ENCODE measurements at places on chromosomes 6 and 20.

GRCh38 chr20:16709017-16709416, 20.8 kb upstream of the SNRPB2 start:
- no peak for DNase-seq

DNA sequence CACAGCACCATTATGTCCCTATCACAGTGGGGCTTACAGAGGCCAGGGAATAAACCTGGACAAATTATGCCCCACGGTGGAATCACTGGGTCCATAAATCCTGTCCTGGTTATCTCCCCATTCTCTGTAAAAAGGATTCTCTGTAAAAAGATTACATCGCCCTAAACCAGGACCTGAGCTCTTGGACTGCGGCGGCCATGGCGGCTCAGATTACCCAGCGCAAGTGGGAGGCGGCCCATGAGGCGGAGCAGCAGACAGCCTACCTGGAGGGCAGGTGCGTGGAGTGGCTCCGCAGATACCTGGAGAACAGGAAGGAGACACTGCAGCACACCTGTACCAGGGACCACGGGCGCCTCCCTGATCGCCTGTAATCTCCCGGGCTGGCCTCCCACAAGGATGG, 8.4 kb upstream of the HLA-A start:
- DNase-seq: no peak

- no peak for DNase-seq
Measured at GRCh38 chr6:35140639-35141006, 516 bp downstream of the TCP11 start.

DNA sequence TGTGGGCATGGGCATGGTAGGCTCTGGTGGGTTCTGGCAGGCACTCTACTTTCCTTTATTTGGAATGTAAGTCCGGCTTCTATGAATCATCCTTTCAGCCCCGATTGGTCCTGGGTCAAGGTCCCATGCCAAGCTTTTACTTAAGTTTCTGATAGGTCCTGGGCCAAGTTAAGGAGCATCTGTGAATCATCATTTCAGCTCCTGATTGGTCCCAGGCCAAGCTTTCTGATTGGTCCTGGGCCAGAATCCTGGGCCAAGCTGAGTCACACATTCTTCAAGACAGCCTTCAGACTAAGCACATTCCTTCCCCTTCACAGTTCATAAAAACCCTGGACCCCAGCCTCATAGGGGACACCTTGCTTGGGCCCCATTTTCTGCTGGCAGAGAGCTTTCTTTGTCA, 231.0 kb upstream of the EYS start:
- no peak for DNase-seq

DNA sequence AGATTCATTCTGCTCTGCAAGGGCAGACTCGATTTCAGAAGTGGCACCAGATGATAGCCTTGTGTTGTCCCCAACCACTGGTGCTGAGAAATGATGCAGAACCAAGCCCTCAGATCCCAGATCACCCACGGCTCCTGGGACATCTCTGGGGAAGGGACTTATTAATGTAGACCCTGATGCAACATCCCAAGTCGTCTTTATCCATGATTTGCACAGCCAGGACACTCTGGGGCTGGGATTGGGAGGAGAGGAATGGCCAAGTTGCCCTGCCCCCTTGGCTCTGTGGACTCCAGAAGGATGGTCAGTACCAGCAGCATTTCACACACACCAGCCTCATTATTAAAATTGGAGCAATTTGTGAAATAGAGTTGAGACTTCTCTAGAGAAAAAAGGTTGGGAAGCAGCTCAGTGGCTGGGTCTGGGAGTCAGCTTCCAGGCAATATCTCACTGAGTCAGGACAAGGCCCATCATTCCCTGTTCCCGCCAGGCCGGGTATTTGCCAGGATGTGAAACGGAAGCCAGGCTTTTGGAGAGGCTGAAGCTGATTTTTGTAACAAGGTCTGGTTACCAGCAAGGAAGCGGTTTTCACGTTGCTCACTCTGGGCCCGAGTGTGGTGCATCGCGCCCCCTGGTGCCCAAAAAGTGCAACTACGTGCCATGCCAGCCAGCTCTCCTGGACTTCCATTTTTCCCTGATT, 67.4 kb downstream of the ZBTB2 start:
- DNase-seq: peak; percentile 85

GRCh38 chr6:82783587-82784236, 281.9 kb downstream of the UBE3D start:
- DNase-seq: no peak

DNA sequence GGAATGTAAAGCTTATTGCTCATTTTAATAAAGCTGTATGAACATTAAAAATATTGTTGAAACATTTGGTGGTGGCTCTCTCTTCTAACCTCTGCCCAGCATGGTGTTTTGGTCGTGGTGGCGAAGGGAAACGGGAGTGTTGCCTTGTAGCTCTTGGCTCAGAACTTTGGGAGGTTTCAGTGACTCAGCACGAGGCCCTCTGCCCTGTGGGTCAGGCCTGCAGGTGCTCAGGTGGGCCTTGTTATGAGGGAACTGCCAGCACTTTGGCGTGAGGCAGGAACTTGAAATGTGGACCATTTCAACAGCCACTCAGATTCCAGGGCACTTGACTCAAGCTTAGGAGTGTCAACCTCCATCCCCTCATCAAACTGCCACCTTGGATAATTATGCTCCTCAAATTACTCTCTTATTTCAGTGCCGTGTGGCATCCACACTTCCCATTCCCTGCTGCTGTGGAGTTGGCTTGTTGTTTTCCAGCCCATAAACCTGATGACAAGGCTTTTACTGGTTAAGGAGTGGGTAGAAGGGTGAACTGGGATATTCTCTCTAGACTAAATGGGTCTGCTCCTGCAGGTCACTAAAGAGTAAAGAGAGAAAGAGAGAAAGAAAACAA, 36.3 kb downstream of the PRDM1 start:
- no peak for DNase-seq

DNA sequence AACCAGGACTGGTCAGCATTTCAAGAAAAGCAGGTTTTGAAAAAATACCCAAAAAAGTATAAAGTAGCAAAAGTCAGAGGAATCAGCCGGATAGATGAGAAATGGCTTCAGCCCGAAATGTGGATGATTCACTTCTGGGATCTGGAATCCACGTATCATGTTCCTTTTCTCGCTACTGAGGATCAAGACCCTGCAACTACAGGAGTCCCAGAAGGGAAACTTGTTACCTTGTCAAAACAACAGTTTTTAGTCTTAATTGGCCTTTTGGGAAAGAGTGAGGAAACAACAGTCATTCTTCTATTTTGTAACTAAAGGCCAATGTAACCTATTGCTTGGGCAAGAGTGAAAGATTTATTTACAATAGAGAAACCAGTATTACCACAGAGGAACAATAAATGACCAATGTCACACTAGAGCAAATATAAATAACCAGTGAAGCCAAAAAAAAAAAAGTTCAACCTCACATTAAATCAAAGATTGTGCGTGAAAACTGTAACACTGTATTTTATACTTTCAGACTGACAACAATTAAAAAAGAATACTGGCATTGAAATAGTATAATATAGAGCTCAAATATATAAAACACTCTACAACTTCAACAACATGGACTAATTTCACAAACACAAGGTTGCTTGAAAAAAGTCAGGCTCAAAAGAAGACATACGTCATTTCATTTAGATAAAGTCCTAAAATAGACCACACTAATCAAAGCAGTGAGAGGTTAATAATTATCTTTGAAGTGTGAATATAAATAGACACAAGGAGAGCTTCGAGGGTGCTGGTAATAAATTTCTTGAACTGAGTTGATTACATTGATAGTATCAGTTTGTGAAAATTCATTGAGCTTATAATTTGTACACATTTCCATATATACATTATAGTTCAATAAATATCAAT, 116.2 kb downstream of the GFRAL start:
- no peak for DNase-seq

DNA sequence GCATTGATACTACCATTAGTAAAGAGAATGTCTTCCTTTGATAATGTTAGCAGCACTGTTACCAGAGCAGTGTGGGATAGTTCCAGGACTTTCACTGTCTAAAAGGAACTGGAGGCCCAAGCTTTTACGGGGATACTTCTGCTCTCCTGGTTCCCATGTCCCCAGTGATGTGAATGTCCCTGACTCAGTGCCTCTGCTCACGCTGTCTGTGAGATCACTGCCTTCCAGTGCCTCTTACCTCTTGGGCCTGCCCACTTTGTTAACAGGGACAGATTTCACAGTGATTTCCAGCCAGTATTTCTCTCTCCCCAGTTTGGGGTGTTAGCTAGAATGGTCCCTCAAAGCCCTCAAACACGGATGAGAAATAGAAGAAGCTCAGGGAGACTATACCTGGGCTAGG, 14.4 kb downstream of the PTPRA start:
- DNase-seq: no peak

- peak; percentile 47 for DNase-seq
Measured at GRCh38 chr6:36907781-36908180, 22.0 kb downstream of the C6orf89 start.

GRCh38 chr6:101663100-101663499, 269.6 kb downstream of the GRIK2 start:
- DNase-seq: no peak

- no peak for DNase-seq
Measured at GRCh38 chr20:63939061-63939935, 16.9 kb downstream of the UCKL1 start.

- no peak for DNase-seq
Measured at GRCh38 chr20:10618611-10619245, 55.1 kb downstream of the JAG1 start.

GRCh38 chr6:168097221-168097620, 18.2 kb upstream of the FRMD1 start:
- no peak for DNase-seq

- no peak for DNase-seq
Measured at GRCh38 chr6:127592964-127593363, 16.0 kb downstream of the C6orf58 start.

GRCh38 chr20:10329387-10330005, 104.5 kb downstream of the MKKS start:
- DNase-seq: no peak

- no peak for DNase-seq
Measured at GRCh38 chr20:22339946-22340345, 244.4 kb downstream of the FOXA2 start.

- peak; percentile 31 for DNase-seq
Measured at GRCh38 chr6:33116841-33117711, 41.3 kb downstream of the HLA-DPB1 start.

GRCh38 chr6:162653808-162654207, 73.8 kb downstream of the PRKN start:
- DNase-seq: no peak

DNA sequence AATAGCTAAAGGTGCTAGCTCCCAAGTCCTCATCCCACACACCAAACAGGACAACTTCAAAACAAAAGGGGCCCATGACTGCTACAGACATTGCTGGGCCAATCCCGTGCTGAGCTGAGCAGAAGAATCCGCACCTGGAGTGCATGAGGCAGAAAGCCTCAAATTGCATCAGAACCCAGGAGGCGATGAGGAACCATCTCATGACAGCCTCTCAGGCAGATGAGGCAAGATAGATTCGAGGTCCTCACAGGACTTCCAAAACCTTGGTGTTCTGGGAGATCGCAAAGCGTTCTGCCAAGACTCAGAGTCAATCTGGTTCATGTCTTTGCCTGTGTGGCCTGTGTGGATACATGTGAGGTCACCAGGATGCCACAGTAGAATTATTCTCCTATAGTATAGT, 32.8 kb upstream of the SSTR4 start:
- no peak for DNase-seq

DNA sequence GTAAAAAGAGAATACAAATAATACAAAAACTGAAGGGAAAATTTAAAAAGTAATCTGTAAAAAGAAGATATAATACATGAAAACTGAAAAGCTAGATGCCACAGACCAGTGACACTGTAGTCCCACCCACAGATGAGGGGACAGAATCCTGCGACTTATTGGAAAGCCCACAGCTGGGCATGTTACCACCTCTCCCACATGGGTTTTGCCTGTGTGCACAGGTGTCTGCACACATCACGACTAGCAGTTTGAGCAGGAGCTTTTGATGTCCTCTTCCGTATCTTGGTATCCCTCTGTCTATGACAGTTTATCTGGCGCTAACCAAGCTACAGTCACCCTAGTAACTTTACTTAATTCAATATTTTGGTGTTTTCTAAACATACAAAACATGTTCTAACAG, 291.1 kb upstream of the EXOC2 start:
- DNase-seq: no peak

- no peak for DNase-seq
Measured at GRCh38 chr6:89360415-89360999, 8.0 kb upstream of the UBE2J1 start.

DNA sequence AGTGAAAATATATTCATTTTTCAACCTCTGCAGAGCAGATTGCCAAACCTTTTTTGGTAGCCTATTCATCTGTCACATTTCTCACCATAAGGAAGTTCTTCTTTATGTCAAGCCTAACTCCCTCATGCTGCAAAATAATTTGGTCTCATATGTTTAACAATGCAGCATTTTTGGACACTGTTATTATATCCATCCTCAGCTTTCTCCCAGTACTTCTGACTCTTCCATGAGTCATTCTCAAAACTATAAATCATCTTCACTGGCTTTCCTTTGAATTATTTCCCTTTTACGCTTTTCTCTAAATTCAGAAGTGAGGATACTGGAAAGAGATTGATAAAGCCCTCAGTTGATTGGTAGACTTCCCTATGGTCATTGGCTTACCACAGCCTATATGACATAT, 192.2 kb downstream of the TPBG start:
- DNase-seq: no peak

GRCh38 chr6:15310680-15311079, 64.8 kb downstream of the JARID2 start:
- no peak for DNase-seq

- DNase-seq: no peak
Measured at GRCh38 chr6:143878272-143878760, 14.0 kb downstream of the ZC2HC1B start.

DNA sequence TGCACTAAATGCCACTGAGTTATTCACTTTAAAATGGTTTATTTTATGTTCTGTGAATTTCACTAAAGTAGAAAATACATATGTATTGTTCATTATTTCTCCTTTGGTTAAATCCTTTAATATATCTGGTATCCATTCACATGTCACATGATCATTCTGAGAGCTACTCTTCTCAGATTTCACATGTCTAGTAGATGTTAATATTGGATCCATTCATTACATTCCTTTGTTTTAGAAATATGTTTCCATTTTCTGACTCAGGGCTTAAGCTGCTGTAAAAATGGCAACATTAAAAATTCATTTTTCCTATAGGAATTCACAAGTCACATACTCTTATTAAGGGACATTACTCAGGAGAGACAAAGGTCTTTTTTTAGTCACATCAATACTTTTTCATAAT, 205.4 kb downstream of the ZFAND3 start:
- no peak for DNase-seq

DNA sequence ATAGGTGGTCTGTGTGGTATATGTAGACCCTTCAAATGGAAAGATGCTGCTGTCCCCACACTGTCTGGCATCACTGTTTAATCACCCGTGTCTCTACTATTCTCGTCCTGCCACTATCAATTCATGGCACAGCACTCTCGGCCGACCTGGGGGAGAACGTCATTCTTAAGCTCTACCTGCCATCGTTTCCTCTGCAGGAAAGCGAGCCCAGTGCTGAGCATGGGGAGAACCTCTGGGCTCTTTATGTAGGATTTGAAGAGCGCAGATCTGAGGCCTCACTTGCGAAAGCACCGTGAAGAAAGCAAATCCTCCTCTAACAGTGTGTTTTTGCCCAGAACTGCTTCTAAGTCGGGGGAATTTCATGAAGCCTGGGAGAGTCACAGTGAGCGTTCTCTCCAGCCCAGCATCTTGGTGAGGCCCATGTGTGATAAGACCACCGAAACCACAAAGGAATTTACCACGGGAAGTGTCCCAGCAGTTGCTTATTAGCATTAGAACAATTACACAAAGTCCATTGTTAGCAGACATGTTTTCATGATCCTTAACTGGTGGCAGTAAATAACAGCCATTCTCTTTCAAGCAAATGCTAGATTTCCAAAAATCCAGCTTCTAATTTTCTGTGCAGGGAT, 124.3 kb downstream of the SCML4 start:
- no peak for DNase-seq

GRCh38 chr20:5182615-5183254, 55.9 kb downstream of the CDS2 start:
- DNase-seq: no peak
